Chondrocyte (in vitro differentiated cells): ENCODE measurements at places on chromosomes 2 and 18. TPM values are rescaled to one million over a fixed set of nuclear protein-coding genes. Genes with fewer than 3 reads are reported as not detected.
A peak's percentile ranks its signal among the peaks of the same experiment; 100 is the strongest.

- no peaks in the 10 kb centered on the region for H3K36me3 ChIP-seq
- no peaks in the 10 kb centered on the region for H3K27me3 ChIP-seq
- H3K4me1 ChIP-seq: peaks cover 49% of the 10 kb centered on the region
- H3K4me3 ChIP-seq: no peak overlapping the region
- H3K27ac ChIP-seq: peak overlapping the region; percentile 97
These were observed 28.3 kb upstream of the ASAP2 start for GRCh38 chr2:9178110-9178903.

GRCh38 chr2:28358668-28359201, 33.9 kb upstream of the FOSL2 start:
- H3K4me1 ChIP-seq: peaks cover 49% of the 10 kb centered on the region
- H3K27ac ChIP-seq: no peak overlapping the region
- H3K27me3 ChIP-seq: no peaks in the 10 kb centered on the region

GRCh38 chr2:233961905-233962304, 44.7 kb downstream of the TRPM8 start:
- no peak overlapping the region for H3K4me3 ChIP-seq
- no peak for DNase-seq
- no peaks in the 10 kb centered on the region for H3K27me3 ChIP-seq
- no peaks in the 10 kb centered on the region for H3K36me3 ChIP-seq
- H3K27ac ChIP-seq: no peak overlapping the region

DNA sequence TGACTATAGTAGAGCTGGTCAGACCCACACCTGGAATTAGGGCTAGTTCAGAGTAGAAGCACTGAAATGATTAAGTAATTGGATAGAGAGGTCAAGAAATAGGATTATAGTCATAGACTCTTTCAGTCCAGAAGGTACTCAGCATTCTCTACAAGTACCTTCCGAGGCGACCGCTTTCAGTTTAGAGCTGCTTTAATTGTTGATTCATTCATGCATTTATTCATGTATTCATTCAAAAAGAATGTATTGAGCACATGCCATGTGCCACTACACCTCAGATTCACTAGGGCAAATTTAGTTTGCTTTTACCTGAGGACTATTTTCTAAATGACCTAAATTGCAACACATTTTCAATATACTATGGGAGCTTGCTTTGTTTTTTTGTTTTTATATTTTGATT, 48.7 kb downstream of the CRIM1 start:
- H3K36me3 ChIP-seq: no peaks in the 10 kb centered on the region
- peak overlapping the region; percentile 37 for H3K27ac ChIP-seq
- no peak for DNase-seq
- H3K4me1 ChIP-seq: peaks cover 29% of the 10 kb centered on the region

- no peak for DNase-seq
- H3K27me3 ChIP-seq: no peaks in the 10 kb centered on the region
- H3K36me3 ChIP-seq: no peaks in the 10 kb centered on the region
- peak overlapping the region; percentile 83 for H3K27ac ChIP-seq
- H3K4me1 ChIP-seq: peaks cover 13% of the 10 kb centered on the region
These were observed 1.2 kb downstream of the ABHD3 start for GRCh38 chr18:21703241-21703820.

DNA sequence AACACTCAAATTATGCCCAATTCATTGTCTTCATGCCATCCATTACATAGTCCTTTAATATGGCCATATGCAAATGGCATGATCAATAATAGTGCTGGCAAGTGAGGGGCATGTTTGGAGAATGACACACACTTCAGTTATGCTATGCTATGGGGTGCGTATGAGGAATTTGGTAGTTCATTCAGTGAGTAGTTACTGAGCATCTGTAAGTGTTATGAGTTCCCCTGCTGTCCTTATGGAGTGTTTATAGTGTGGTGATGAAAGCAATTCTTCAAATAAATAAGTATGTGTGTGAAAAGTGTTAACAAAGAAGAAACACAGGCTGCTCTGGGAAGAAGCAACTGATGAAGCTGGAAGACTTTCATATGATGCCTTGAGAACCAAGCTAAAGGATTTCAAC, 383.7 kb upstream of the SLC14A2 start:
- no peaks in the 10 kb centered on the region for H3K27me3 ChIP-seq
- H3K4me3 ChIP-seq: no peak overlapping the region
- peaks cover 8% of the 10 kb centered on the region for H3K4me1 ChIP-seq
- no peak for DNase-seq
- no peak overlapping the region for H3K27ac ChIP-seq
- H3K36me3 ChIP-seq: no peaks in the 10 kb centered on the region

- peaks cover 6% of the 10 kb centered on the region for H3K27me3 ChIP-seq
- no peaks in the 10 kb centered on the region for H3K36me3 ChIP-seq
- H3K4me1 ChIP-seq: peaks cover 9% of the 10 kb centered on the region
- no peak overlapping the region for H3K4me3 ChIP-seq
- DNase-seq: no peak
- H3K27ac ChIP-seq: no peak overlapping the region
These were observed 11.7 kb downstream of the SGPP2 start for GRCh38 chr2:222436040-222436413.

DNA sequence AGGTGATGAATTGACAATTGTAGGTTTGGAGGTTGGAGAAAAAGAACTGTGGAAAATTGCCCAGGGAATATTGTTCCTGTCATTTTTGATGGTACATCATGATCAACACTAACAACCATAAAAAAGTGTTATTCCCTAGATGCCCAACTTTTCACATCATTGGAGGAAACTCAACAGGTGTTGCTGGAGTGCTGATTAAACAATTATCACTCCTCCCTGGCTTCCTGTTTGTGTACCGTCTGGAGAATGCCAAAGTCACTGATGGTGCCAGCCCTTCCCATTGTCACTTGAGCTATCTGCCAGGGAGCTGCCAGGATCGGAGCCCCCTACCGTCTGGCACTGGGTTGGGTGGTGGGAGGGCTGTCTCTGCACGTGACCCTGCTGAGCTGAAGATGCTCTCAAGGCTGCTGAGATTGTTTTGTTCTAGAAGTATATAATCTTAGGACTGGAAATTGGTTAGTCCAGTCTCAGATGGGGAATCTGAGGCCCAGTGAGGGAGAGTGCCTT, 156.9 kb downstream of the PRKCE start:
- no peaks in the 10 kb centered on the region for H3K36me3 ChIP-seq
- no peak for DNase-seq
- H3K4me3 ChIP-seq: no peak overlapping the region
- no peaks in the 10 kb centered on the region for H3K27me3 ChIP-seq
- H3K27ac ChIP-seq: no peak overlapping the region

- H3K4me1 ChIP-seq: peaks cover 7% of the 10 kb centered on the region
- DNase-seq: no peak
- peaks cover 1% of the 10 kb centered on the region for H3K36me3 ChIP-seq
- no peak overlapping the region for H3K27ac ChIP-seq
These were observed 608.0 kb upstream of the PIK3C3 start for GRCh38 chr18:41347057-41347456.

DNA sequence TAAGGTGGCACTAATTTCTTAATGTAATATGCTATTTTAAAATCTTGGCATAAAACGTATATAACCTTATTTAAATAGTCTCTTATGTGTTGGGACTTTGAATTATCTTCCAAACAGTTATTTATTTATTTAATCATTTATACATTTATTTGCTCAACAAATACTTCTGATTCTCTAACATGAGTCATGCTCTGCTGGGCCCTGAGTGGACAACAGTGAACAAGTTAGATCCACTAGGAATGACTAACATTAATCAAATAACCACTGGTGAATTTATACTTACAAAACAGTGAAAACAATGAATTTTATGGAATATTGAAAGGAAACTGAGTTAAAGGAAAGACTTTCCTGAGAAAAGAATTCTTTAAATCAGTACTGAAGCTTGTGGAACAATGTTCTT, 1257.2 kb upstream of the CHAC2 start:
- no peaks in the 10 kb centered on the region for H3K4me1 ChIP-seq
- no peak overlapping the region for H3K4me3 ChIP-seq
- no peaks in the 10 kb centered on the region for H3K36me3 ChIP-seq
- H3K27me3 ChIP-seq: no peaks in the 10 kb centered on the region

Gene C1QL2
- total RNA-seq: not detected in 3 replicates

Gene PRLH
- total RNA-seq: not detected in 3 replicates

Gene CSRNP3
- 3.7 to 8.2 TPM (median 3.7 TPM) in 3 replicates for total RNA-seq

Gene DNPEP
- total RNA-seq: 42.3 to 47.9 TPM (median 43.5 TPM) in 3 replicates

Gene ASTL
- total RNA-seq: not detected in 3 replicates

Gene FNDC4
- total RNA-seq: 8.6 to 17.7 TPM (median 17.4 TPM) in 3 replicates

Gene INHBB
- 0.58 to 1.3 TPM (median 0.90 TPM) in 3 replicates for total RNA-seq
